ENCODE measurements at places on chromosomes 7 and 10.

DNA sequence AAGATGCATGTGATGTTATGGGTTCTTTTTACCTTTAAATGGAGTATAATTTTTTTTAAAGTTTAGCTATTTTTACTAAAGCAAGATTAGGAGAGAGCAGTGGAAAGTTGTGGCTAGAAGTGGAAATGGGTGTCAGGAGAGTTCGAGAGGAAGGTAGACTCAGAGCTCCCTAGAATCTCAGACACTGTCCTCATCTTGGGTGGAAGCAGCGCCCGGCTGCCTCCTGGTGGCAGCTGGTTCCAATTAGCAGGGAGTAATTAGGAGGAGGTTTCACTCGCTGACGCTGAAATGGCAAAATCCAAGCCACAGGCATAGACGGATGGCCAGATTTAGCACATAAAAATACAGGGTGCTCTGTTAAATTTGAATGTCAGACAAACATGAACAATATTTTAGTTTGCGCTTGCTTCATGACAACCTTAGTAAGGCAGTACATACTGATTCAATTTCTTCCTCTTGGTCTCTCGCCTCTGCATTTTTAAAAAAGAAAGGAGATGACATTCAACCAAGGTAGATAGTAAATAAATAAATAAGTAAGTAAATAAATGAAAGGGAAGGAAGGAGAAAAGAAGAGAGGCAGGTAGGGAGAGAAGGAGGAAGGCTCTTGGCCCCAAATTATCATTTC lies 58.5 kb downstream of the LGI1 start:
- peak; percentile 80 for DNase-seq

- no peak for DNase-seq
These were observed 36.4 kb downstream of the ZNF438 start for GRCh38 chr10:30995081-30995770.

GRCh38 chr7:111012799-111013675 lies 77.9 kb upstream of the LRRN3 start:
- no peak for DNase-seq

- DNase-seq: no peak
These were observed 3.9 kb downstream of the MTERF1 start for GRCh38 chr7:91876391-91877133.

DNA sequence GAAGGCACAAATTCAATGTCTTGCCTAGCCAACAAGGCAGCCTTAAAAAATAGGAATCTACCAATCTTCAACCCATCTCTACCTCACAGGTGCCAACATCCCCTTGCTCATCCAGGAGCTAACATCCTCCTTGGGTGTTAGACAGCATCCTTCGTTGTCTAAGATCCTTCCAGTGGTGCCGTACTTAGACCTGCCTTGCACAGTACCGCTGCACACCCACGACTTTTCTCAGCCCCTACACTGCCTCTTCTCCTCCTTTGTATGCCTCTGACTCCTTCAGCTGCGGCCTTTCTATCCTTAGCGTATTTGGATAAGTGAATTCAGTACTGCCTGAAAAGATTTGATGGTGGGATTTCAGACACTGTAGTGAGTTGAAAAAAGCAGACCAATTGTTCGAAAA lies 15.9 kb upstream of the PRTFDC1 start:
- DNase-seq: no peak
